Fibroblast of skin of right biceps (primary cell): ENCODE measurements at places on chromosomes 2 and 18.

- DNase-seq, result no peak
Observed at GRCh38 chr2:177641331-177641730, 248.8 kb downstream of the AGPS start.

- DNase-seq, result peak; percentile 5
Observed at GRCh38 chr18:50429207-50429948, 54.5 kb downstream of the SKA1 start.

- DNase-seq, result no peak
Observed at GRCh38 chr18:45379903-45380302, 235.4 kb upstream of the SLC14A2 start.

GRCh38 chr2:74290066-74290465, 53.1 kb downstream of the SLC4A5 start:
- DNase-seq, result no peak

DNA sequence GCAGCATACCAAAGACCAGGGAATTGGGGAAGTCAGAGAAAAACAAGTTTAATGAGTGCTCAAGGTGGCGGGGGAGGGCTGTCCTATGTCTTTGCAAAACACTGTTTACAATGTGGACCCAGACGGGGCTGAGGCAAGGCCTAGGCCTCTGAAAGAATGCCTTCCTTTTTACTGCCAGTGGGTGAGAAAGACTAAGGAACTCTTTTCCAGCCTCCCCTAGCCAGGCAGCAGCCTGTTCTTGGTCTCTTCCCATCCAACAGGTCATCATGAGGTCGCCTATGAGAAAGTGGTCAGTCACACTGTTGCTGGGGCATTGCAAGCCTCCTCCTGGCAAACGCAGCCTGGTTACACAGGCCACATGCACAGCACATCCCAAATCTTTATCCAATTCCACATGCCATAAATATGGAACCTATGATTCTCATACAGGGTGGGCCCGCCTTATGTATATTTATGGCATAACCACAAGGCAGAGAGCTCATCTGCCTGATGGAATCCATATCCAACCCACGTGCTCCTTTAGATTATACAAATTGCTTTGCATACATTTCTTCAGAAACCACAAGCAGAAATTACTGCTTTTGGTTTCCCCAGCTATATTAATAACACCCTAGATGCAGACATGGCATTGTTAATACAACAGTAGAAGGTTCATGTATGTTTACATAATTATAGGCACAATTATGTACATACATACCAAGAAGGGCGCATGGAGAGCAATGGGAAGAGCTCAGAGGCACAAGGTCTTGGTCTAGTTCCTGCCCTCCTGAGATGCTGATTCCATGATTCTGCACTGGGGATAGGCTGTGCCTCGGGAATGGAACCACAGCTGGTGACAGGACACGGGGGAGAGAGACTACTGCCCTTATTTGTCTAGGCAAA, 48.6 kb downstream of the NRP2 start:
- peak; percentile 89 for DNase-seq

DNA sequence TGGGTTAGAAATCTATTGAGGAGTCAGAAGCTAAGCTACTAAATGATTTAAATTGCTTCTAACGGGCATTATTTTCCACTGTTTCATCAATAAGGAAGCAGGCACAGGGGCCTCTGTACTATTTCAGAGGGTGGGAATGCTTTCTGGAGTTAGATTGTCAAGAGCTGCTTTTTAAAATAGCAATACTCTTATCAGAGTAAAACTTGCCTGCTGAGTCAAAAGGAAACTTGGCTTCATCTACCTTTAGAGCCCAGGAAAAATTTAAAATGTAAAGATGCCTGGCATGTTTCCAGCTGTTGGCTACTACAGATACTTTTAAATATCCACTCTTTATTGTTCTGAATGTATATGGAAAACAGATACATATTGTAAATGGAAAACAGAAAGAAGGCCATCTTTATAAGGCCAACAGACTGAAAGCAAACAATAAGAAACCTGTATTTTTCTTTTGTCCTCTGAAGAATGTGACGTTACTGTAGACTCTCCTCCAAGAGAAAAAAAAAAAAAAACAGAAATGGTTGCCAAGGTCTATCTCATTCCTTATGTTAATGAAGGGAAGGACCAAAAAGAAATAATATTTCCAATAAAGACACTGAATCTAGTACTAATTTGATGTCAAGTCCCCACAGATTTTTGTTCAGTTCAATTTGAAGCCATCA, 79.1 kb downstream of the FIGN start:
- peak; percentile 29 for DNase-seq

GRCh38 chr18:79603321-79604204, 76.0 kb upstream of the CTDP1 start:
- no peak for DNase-seq

DNA sequence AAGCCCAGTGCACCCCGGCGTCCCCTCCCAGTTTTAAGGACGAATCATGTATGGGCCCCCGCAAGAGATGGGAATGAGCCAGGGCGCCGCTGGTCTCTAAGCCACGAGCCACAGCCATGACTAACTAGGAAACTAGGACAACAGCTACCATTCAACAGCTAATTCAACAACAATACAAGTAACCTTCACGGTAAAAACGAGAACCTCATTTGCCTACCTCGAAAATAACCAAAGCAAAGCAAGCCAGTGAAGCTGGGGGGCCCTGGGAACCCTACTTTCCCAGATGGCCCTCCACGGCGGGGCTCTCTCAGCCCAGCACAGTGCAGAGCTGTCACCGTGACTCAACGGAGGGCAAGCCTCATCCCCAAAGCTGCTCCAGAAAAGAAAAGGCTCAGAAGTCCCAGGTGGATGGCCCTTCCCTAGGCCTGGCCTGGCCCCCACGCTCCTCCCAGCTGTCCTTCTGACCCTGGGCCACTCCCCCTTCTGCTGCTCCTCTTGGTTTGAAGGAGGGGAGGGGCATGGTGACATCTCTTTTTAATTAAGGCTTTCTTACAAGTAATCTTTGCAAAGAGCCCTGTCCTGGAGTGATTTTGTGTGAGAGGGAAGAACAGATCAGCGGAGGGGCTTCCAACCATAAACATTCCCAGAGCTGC, 126.3 kb downstream of the HDAC4 start:
- DNase-seq, result peak; percentile 89

DNA sequence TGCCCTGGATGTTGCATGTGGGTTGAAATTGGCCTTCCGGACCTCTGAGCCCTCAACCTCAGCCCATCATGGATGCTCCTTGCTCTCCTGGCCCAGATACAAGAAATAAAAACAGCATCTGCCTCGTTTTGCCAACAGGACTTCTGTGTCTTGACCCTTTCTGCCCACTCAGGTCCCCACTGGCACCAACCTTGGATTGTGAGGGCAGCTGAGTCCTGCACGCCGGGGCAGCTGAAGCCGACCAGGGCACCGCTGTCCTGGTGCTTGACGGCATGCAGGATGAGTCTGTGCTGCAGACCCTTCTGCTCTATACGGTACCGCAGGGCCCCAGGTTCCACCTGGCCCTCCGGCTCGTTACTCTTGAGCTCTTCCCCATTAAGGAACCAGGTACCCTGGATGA, 4.7 kb downstream of the OBSL1 start:
- DNase-seq, result no peak

DNA sequence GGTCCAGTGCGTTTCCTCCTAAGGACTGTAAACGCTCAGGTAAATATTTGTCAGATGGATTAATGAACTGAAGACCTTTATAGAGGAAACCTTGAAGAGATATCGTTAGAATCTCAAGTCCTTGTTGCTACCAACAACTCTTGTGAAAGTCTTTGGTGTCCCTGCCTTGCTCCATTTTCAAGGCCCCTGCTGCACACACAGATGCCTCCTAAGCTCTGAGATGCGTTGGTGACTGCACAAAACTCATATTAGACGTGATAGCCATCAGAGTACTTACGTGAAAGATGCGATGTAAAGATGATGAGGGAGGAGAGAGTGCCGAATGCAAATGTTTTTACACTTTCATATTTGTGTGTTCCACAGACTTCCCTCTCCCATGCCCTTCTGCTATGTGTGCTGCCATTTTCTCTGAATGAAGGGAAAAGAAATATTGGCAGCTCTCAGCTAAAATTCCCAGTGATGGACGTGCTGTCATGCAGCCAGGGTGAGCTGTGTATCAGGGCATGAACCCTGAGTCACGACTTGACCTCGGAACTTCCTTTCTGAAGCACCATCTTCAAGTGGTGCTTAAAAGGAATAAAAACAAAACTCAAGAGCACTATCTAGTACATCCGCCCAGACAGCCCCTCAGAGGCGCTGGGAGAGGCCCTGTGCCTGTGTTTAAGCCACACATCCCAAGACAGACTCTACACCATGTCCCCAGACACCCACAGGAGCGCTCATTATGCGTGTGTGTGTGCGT, 117.4 kb downstream of the FAM210A start:
- no peak for DNase-seq

GRCh38 chr2:56410140-56410539, 226.3 kb downstream of the CCDC85A start:
- DNase-seq, result peak; percentile 12

DNA sequence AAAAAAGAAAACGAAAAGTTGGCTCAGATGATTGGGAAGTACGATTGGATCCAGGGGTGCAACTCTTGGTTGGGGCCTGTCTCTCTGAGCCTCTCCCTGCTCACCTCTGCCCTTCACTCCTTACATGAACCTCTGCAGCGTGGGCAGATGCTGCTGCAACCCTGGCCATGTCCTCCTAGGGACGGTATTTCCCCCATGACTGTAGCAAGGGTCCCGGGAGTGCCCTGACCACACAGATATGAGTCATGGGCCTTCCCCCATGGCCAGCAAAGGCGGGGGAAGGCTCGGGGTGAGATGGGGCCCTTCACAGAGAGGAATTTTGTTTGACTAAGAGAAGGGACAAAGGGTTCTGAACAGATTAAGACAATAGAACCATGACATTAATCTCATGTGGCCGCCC, 129.0 kb downstream of the NCK2 start:
- peak; percentile 77 for DNase-seq

DNA sequence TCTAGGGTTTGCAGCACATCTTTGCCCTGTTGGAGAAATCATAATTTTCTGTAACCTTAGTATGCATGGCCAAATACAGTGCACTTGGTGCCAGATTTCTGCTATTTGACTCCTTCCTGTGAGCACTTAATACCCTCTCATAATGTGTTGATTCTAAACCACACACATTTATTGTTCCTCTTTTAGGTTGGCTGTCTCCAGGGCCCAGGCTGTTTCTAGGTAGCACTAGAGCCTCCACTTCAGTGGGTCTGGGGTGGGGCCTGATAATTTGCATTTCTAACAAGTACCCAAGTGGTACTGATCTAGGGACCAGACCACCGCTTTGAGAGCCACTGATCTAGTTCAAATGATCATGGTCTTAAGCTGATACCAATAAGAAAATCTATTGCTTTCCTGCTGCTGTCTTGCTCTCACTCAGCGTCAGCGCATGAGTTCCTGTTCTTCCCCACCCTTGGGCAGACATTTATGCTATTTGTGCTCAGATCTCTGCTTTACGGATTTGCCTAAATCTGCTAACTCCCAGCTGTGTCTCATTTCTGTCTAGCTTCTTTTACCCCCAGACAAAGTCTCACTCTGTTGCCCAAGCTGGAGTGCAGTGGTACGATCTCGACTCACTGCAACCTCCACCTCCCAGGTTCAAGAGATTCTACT, 7.4 kb downstream of the PTRHD1 start:
- no peak for DNase-seq

- no peak for DNase-seq
Observed at GRCh38 chr2:142951190-142952007, 73.9 kb downstream of the KYNU start.

DNA sequence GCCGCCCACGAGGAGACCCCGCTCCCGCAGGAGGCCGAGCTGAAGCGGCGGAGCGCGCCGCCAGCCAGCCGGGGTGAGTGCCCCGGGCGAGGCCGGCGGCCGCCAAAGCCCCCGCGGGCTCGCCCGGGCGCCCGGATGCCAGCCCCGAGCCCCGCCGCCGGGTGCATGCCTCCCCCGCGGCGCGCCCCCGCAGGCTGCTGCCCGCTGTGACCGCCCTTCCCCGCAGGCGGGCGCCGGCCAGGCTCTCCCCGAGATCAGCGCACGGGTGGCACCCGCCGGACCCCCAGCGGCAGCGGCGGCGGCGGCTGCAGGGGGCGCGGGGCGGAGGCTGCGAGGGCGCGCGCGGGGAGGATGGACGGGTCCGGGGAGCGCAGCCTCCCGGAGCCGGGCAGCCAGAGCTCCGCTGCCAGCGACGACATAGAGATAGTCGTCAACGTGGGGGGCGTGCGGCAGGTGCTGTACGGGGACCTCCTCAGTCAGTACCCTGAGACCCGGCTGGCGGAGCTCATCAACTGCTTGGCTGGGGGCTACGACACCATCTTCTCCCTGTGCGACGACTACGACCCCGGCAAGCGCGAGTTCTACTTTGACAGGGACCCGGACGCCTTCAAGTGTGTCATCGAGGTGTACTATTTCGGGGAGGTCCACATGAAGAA, 470 bp downstream of the KCNF1 start:
- no peak for DNase-seq

DNA sequence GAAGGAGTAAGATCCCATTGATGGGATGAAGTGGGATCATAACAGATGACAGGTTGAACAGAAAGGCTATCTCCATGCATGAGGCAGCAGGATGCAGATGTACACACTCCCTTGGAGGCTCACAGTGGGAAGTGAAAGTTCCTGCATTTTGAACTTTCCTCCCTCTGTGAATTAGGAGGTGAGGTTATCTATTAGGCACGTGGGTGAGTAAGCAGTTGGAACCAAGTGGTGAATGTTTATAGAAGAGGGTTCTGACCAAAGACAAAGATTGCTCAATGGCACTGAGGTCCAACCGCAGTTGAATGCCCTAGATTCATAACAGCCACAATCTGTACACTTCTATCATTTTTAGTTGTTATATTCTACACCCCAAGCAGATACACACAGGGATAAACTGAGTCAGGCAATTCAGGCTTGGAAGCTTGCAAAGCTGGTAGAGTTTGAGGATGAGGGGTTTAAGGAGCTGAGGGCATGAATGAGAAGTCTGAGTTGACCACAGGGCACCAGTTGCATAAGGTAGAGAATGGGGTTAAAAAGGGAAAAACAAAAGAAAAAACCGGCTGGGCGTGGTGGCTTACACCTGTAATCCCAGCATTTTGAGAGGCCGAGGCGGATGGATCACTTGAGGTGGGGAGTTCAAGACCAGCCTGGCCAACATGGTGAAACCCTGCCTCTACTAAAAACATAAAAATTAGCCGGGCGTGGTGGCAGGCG, 7.1 kb upstream of the KCMF1 start:
- DNase-seq, result peak; percentile 63

GRCh38 chr18:28208712-28209265, 31.9 kb upstream of the CDH2 start:
- no peak for DNase-seq

DNA sequence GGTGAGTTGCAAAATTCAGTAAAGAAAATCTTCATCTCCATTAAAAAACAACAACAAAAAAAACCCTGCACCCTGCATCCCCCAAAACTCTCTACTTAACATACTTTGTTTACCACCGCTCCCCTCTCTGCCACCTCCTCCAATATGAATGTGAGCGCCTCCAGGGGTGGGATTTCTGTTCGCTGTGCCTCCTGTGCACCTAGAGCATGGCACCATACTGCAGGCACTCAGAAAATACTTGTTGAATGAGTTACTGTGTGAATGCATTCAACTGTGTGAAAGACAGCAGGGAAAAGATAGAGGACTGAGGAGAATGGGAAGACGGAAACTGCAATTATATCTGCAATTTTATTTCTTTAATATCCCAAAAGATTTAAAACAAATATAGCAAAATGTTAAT, 4.5 kb downstream of the CEBPZ start:
- DNase-seq, result no peak
